Heart left ventricle (tissue), 16 donors: ENCODE measurements at places on chromosomes 2 and 18. TPM values are rescaled to one million over a fixed set of nuclear protein-coding genes. Genes with fewer than 3 reads are reported as not detected.

- DNase-seq, result no peak
Measured at GRCh38 chr18:48194591-48195181, 214.5 kb downstream of the ZBTB7C start.

DNA sequence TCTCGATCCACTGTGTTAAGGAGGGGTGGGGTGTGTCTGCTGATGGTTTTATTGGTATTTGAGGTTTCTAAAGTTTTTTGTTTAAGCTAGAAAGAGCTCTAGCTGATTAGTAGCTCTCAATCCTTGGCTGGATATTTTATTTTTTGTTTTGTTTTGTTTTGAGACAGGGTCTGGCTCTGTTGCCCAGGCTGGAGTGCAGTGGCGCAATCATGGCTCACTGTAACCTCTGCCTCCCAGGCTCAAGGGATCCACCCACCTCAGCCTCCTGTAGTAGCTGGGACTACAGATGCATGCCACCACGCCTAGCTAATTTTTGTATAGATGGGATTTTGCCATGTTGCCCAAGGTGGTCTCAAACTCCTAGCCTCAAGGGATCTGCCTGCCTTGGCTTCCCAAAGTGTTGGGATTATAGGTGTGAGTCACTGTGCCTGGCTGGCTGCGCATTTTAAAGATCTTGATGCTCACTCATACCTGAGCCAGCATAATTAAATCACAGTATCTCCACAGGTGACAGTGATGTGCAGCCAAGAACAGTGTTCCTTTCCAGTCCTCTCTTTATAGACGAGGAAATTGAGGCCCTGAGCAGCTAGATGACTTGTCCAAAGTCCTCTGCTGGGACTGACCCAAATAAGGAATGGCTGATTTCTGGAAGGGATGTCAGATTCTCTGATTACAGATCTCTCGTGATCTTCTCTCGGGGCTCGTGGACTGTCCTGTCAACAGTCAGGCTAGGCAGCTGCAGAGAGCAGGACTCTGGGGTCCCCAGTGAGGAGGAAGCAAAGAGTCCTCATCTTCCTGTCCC, 44.5 kb downstream of the SPTBN1 start:
- no peak for DNase-seq

The GPR45 gene
- not detected for polyA plus RNA-seq

The MALT1 gene
- 6.4 TPM for polyA plus RNA-seq

DNA sequence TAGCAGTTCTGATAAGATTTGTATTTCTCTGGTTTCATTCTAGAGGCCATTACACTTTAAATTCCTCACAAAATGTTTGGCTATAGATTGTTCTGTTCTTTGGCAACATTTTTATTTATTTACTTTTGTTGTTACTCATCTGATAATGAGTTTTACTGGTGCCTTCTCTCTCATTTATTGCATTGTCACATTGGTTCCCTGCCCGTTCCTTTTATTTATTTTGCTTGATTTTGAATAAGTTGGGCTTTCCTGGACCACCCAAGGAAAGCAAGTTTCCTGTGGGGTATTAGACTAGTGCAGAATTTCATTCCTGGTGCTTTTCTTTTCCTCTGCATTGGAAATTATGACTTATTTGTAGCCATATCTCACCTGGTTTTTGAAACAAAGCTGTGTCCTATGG, 232.0 kb downstream of the SOCS6 start:
- DNase-seq, result no peak

- DNase-seq, result no peak
Measured at GRCh38 chr2:240622060-240622411, 3.2 kb upstream of the GPR35 start.

- DNase-seq, result no peak
Measured at GRCh38 chr2:15306706-15307105, 254.4 kb downstream of the NBAS start.

GRCh38 chr2:241053576-241054251, 48.4 kb downstream of the MTERF4 start:
- DNase-seq, result no peak

The CFAP65 gene
- not detected for polyA plus RNA-seq

DNA sequence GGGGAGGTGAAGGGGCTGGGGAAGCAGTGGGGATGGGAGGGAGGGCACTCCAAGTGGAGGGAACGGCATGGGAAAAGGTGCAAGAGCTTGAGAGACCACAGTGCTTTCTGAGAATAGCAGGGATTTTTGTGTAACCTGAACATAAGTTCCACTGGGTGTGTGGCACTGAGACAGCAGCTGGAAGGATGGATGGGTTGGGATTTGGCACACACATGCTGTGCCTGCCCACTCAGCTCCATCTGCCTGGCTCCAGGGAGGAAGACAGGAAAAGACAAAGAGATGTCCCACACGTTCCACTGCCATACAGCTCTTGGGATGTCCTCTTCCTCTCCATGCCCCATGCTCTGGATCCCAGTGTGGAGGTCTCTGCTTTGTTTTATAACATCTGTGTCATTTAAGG, 114.1 kb upstream of the TEX51 start:
- no peak for DNase-seq

The C2orf80 gene
- not detected for polyA plus RNA-seq

- DNase-seq, result no peak
Measured at GRCh38 chr18:23106575-23106974, 28.7 kb upstream of the CABLES1 start.

The DYSF gene
- 33.6 TPM for polyA plus RNA-seq

The CCL20 gene
- 1.1 TPM for polyA plus RNA-seq

The MARCO gene
- polyA plus RNA-seq, result 0.19 TPM

GRCh38 chr2:238873841-238874240, 26.0 kb downstream of the TWIST2 start:
- no peak for DNase-seq

- DNase-seq, result no peak
Measured at GRCh38 chr2:17065536-17065935, 399.9 kb upstream of the CYRIA start.

DNA sequence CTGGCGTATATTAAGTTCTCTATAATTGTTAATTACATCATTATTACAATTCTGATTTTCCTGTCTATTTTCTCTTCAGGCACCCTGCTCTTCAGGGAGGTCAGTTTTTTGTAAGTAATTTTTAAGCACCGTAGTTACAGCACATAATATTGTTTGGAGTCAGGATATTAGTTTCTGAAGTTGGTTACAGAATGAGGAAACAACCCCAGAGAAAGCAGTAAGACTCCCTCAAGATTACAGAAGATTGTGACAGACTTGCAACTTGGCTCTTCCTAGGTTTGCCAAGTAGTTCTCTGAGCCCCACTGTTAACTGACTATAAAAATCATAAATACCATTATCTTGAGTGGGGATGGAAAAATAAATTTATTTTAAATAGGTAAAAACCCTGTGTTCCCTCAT, 921 bp downstream of the RPE start:
- DNase-seq, result no peak

GRCh38 chr2:134999521-134999920, 47.7 kb downstream of the MAP3K19 start:
- no peak for DNase-seq

DNA sequence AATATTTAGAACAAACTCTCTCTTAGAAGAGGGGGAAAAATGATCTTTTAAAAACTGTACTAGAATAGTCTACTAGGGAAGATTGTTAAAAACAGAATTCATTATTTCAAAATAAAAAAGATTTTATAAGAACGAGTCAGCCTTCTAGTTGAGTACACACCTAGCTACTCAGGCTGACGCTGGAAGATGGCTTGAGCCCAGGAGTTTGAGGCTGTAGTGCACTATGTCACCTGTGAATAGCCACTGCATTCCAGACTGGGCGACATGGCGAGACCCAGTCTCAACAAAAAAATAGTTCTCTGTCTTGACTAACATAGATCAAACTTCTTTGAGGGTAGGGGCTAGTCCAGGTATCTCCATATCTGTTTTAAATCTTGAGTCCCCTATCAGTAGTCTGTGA, 33.9 kb downstream of the ERLEC1 start:
- DNase-seq, result no peak

DNA sequence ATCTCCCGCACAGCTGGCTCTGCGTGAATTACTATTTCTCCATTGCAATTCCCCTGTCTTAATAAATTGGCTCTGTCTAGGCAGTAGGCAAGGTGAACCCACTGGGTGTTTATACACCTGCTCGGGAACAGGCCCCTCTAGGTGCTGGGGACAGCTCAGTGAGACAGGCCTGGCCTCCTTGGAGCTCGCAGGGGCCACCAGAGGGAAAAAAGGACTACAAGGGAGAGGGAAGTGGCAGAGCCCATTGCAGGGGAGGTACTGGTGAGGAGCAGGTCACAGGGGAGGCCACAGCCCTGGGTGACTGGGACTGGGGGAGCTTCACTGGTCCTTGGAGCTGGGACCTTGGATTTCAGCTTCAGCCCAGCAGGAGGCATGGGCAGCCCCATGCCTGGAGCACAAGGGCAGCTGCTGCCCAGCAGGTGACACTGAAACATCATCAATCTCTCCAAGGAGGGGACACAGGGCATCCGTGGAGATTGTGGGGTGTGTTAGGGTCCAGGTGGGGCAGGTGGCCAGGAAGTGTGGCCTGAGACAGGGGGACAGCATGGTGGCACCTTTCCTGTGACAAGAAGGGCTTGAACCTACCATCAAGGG, 31.2 kb downstream of the NGEF start:
- DNase-seq, result no peak

DNA sequence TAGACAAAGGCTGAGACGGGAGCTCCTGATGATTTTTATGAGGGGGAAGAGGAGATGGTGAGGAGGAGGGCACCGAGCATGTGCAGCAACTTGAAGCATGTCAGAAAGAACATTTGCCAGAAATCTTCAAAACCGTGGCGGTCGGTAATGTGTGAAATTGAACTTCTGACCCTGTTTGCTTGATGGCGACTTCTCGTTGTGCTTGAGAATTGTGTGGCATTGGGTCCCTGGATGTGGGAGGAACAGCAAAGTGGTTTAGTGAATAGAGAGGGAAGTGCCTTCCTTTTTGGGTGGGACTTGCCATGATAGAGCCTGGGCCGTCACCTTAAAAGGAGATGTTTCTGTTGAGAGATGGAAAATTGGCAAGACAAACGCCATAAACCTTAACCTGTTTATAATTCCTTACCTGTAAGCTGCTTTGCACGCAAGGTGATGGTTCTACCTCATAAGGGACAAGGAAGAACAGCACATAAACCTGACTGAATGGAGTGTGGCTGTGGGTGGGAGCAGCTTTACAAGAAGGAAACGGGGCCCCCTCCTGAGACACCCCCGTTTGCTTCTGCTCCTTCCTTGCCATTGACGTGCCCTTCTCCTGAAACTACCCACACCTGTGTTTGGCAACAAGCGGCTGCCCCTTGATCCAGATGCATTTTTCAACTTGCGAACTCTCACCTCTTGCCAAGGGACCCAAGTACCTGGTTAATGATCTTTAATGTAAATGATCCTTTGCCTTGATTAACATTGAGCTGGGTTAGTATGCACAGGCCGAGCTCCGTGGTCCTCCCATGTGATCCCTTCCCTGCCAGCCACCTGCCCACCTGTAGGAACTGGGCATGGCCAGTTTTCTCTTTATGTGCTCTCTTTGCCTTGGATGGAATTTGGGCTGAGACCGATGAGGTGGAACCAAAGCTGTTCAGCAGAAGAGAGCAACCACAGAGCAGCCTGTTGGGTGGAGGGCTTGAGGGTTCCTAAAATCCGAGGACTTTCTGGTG, 153.2 kb downstream of the NEDD4L start:
- DNase-seq, result no peak

The ALPI gene
- polyA plus RNA-seq, result not detected

GRCh38 chr18:70148039-70148938, 57.2 kb downstream of the RTTN start:
- no peak for DNase-seq

GRCh38 chr2:198008230-198008629, 203.8 kb downstream of the PLCL1 start:
- DNase-seq, result no peak

The CNOT11 gene
- polyA plus RNA-seq, result 28.9 TPM

DNA sequence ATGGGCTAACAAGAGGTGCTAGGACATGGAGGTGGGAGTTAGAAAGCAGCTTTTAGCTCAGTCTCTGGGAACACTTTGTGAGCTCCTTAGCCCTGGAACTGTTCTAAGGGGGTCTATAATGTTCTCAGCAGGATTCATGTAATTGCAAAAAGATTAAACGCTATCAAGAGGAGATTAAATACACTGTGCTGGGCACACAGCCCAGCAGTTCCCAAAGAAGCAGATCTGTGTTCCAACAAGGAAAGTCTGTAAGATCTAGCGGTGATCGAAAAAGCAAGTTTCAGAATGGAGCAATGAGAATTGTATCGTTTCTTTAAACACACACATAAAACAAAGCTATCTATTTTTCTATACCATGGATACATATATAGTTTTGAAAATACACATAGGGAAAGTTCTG, 2.4 kb upstream of the ARID5A start:
- DNase-seq, result no peak

DNA sequence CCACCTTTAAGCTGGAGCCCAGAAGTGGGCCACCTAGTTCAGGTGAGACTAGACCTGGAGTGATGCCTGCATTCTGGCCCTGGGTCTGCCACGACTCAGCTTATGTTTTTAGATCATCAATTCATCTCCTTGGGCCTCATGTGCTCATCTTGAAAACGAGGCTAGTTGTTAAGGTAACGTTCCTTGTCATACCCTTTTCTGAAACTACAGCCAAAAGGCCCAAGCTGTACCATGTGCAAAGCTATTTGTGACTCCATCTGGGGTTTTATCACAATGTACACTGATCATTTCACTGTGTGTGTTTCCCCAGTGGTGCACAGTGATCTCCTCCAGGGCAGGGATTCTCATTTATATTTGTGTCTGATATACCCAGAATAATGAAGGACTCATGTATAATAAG, 138.4 kb upstream of the COPS8 start:
- no peak for DNase-seq

DNA sequence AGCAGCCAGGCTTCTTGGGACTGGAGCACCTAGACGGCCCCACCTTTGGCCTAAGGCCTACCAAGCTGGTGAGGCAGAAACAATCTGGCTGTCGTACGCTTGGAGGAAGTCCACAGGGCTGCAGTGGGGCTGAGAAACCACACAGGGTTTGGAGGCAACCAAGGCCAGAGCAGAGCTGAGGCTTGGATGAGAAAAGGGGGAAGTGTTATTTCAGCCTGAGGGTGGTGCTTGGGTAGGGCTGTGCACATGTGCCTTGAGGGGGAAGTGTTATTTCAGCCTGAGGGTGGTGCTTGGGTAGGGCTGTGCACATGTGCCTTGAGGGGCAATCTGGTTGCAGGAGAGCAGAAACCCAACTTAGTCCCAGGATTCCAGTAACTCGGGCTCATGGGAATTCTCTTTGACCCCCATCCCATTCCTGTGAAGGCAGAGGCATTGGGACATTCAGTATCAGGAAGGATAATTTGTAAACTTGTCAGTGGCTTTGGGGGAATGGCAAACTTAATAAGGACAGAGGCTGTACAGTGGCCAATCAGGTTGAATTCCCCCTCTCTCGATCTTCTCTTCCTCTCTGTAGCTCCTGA, 971 bp upstream of the FBXO41 start:
- DNase-seq, result no peak

The DLX1 gene
- polyA plus RNA-seq, result 0.19 TPM

The KCNG2 gene
- polyA plus RNA-seq, result 0.07 TPM

GRCh38 chr2:101706819-101707177, 9.3 kb downstream of the MAP4K4 start:
- no peak for DNase-seq

GRCh38 chr2:224596289-224596688, 11.1 kb upstream of the CUL3 start:
- no peak for DNase-seq
